SW 1271 (cell line): ENCODE measurements at places on chromosomes 11 and 22.

- no peak for DNase-seq
These were observed 4.8 kb downstream of the PMM1 start for GRCh38 chr22:41584881-41585280.

- no peak for DNase-seq
These were observed 32.2 kb upstream of the ISX start for GRCh38 chr22:35033635-35034296.

- no peak for DNase-seq
These were observed 63.4 kb downstream of the SLC22A12 start for GRCh38 chr11:64654439-64654838.

DNA sequence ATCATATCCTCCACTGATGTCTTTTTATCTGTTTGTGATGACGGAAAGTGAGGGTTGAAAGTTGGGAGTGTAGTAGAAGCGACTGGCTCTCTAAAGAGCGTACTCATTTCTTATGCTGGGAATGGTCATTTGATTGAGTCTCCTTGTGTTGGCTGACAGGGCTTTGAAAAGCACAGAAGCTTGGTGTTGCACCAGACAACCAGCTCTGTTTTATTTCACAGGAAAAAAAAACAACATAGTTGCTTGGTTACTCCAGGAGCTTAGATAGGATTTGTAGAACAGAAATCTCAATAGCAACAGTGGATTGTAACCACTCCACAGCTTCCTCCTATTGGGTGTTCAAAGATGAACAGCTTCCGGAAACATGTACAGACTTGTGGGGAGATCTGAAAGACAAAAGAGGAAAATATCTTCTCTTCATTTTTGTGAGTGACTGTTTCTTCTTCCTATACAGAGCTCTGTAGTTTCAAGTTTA lies 2.7 kb downstream of the RBM14 start:
- no peak for DNase-seq

DNA sequence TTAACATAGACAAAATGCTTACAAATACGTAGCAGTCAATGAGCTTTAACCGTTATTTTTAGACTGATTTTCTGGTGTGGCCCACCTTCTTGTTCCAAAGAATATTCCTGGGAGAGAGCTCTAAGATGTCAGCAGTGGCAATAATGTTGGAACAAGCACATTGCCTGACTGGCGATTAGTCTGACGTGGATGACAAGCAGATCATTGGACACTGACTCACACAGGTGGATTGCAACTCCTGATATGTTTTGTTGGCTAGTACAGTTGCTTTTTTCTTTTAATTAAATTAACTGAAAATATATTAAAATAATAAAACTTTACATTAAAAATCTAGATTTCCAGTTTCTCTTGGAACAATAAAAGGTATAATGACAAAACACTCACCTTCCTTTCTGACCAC lies 78.0 kb downstream of the TENM4 start:
- no peak for DNase-seq

- DNase-seq = no peak
These were observed 10.0 kb upstream of the PKNOX2 start for GRCh38 chr11:125154378-125155099.

GRCh38 chr11:17687946-17688670 lies 31.3 kb upstream of the MYOD1 start:
- no peak for DNase-seq

DNA sequence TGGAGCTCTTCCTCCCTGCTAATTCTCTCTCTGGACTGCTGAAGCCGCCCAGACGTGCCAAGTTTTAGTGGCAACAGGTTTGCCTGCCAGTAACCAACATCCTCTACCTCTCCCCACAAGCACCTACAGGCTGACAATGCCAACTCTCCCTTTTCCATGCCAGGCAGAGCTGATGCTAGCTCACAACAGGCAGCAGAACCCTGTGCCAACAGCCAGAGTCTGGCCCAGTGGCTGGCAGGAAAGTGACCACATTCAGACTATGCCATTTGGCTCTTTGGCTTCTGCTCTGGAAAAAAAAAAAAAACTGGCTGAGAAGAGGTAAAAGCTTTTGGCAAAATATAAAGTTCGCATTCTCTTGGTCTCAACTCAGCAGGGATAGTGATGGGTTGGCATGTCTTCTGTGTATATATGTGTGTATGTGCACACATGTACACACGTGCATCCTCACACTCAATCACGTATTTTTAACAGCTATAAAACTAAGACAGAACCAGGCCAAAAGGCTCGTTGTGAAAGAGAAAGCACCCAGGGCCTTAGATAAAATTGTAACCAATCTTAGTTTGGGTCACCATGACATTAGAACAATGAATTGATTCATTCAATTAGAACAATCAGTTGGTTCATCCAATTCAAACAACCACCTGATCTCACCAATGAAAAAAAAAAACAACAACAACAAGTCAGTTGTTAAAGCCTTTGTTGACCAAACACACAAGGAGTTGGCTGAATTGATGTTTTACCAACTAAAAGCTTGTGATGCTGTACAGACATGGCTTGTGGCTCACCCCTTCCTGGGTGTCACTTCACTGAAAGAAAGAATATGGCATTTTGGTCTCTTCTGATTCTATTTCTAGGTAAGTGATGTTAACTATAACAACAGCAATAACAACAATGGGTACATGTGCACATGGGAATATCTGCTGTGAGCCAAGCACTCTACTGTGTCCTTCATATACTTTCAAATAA lies 48.6 kb downstream of the TRIM29 start:
- no peak for DNase-seq

DNA sequence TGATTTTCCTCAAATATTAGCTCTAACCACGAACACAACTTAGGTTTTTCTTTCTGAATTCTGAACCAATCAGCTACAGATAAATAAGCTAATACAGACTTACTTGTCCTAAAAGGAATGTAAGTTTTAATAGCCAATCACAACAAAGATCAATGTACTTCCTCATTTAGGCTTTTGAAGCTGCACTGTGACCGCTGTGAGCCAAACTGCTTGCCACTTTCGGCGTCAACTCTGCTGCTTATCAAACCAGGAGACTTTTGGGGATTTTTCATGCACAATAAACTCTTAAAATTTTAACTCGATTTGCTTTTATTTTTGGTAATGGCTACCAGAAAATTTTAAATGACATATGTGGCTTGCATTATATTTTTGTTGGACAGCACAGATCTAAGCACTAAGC lies 92.5 kb downstream of the TMPRSS5 start:
- no peak for DNase-seq

DNA sequence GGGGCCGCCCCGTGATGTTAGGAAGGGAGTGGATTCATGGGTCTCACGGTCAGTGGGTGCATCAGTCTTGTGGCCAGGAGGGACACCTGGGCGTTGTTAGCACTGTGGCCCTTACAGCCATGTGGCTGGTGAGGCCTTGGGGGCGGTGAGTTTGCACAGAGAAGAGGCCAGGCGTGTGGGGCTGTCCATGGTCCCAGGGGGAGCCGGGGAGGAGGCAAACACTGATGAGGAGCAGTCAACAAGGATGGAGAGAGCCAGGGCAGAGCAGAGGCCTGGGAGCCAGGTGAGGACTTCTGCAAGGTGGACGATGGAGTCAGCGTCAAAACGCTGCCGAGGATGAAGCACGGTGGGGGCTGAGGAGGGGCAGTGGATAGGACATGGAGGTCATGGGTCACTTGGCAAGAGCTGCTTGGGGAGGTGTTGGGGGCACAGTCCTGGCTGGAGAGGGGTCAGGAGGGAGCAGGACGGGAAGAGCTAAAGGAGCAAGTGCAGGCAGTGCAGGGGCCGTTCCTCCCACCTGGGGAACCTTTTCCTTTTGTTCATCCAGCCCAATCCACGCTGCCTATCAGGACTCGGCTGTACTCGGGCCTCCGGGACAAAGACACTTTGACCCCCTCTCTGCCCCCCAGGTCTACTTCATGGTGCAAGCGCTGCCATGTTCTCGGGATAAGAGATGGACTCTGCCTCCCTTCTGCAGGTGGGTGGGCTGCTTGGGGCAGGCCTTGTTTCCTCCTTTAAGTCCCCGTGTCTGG lies 801.1 kb downstream of the TBC1D22A start:
- DNase-seq = no peak

DNA sequence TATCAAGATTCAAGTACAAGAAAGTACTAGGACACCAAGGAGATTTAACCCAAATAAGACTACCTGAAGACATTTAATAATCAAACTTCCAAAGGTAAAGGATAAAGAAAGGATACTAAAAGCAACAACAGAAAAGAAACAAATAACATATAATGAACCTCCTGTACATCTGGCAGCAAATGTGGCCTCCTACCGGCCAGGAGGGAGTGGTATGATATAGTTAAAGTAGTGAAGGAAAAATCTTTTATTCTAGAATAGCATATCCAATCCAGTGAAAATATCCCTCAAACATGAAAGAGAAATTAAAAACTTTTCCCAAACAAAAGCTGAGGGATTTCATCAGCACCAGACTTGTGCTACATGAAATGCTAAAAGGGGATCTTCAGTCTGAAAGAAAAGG lies 104.7 kb upstream of the GUCY1A2 start:
- DNase-seq = no peak

- DNase-seq = no peak
These were observed 44.3 kb downstream of the PITPNB start for GRCh38 chr22:27874764-27875163.

GRCh38 chr11:126438691-126439090 lies 83.2 kb downstream of the ST3GAL4 start:
- no peak for DNase-seq

DNA sequence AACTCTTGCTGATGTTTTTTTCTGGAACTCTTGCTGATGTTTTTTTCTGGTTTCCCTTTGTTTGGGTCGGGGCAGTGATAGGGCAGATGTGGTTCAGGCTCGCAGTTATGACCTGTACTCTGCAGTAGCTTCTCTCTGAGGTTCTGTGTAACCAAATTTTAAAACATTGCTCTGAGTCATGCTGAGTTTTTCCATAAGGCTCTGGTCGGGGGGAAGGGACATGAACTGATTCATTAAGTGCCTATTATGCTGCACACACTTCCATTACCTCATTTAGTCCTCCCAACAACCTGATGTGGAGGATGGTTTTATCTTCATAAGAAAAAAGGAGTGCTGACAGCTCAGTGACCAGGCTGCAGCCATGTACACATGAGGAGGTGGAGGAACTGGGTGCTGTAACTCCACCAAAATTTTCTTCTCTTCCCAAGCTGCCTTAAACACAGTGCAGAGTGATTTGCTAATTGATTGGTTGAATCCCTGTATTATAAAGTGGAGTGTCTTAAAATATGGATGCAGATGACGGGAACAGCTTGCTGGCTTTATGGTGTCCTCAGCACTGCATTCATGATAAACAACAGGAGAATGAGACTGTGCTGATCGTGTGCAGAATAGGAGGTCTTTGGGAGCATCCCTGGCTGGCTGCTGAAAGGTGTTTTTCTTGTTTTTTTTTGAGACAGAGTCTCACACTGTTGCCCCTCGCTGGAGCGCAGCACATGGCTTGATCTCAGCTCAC lies 19.1 kb downstream of the TNRC6B start:
- no peak for DNase-seq

- DNase-seq = no peak
These were observed 83.2 kb upstream of the TNRC6B start for GRCh38 chr22:40094485-40094884.

DNA sequence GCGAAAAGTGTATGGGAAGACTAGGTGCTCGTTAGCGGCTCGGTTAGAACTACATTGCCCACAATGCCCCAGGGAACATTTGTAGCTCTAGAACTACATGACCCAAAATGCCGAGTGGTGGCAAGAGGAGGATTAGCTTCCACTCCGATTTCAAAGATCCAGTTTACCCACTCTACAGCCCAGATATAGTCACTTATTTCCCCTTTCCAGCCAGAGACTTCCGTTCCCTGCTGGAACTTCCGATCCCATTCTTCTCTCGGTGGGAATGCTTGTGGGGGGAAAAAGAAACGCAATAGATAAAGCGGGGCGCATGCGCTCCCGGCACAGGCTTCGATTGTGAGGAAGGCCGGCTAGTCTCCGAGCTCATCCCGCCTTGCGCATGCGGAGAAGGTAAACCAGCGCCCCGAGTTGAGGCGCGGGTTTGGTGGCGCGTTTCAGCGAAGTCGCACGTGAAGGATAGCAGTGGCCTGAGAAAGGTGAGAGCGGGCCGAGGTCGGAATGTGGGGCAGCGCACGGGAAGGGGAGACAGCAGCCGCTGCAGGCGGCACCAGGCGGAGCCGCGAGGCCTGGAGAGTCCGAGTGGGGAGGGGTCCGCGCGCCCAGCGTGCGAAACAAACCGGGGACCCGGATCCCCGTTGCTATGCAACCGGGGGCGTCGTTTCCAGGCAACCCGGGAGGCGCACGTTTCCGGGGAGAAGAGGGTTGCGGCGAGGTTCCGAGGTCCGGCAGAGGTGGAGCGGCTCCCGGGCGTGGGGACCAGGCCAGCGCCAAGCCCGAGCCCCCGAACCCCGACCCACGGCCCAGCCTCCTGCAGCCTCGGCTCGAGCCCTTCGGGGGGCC lies at the start of gene TMEM109:
TMEM109 (plus strand) TSS at position 366 of the 840 bp plus-strand sequence. CDS start 5,536 bp downstream, outside the sequence.
- peak; percentile 89 for DNase-seq

DNA sequence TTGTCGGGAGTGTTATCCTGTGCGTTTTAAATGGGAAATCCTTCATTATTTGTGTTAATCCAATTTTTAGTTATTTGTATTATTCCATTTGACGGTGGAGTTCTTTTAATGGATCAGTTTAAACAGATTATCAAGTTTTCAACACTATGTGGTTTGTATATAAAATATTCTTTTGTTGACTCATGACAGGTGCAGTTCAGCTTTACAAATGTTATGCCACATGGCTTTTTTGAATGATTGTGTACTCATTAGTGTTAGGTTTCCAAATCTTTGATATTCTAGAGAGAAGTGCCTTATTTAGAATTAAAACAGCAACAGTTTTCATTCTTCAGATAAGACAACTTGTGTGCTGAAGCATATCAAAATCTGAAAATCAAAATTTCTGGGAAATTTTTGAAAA lies 2.4 kb downstream of the JAM3 start:
- DNase-seq = no peak

DNA sequence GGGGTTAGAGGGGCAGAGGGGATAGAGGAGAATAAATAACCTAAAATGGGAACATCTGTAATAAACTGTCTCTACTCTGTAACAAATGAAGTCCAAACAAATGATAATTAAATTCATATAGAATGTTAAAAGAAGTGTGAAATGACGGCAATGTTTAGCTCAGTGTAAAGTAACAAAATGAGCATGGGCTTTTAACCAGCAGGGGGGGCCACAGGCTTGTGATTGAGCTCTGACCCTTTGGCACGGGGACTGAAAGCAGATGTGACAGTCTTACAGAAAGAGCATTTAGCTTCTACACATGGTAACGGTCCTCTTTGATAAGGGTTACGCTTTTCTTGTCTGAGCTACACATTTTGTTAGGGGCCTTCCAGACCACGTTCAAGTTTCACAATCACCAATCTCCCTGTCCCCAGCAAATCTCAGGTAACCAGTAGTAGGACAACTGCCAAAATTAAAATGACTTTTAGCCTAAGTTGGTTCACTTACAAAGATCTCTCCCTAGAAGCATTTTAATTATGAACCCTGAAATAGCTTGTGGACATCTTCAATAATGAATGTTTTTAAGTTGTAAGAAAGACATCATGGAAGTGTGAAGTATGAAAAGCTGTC lies 262.5 kb downstream of the DCDC1 start:
- DNase-seq = peak; percentile 33

DNA sequence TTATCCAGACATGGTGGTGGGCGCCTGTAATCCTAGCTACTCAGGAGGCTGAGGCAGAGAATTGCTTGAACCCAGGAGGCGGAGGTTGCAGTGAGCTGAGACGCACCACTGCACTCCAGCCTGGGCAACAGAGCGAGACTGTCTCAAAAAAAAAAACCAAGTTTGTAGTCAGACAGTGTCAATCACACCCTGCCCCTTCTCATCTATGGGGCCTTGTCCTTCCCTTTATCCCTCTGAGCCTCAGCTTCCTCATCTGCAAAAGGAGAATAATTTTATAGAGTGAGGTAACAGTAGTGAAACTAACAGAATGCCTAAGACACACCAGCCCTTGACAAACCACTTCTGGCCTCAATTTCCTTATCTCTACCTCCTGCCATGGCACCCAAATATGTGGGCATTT lies 10.7 kb downstream of the BCL9L start:
- DNase-seq = no peak

GRCh38 chr11:75816561-75817239 lies 1.7 kb downstream of the UVRAG start:
- no peak for DNase-seq
